ENCODE measurements at places on chromosomes 13 and 19.

DNA sequence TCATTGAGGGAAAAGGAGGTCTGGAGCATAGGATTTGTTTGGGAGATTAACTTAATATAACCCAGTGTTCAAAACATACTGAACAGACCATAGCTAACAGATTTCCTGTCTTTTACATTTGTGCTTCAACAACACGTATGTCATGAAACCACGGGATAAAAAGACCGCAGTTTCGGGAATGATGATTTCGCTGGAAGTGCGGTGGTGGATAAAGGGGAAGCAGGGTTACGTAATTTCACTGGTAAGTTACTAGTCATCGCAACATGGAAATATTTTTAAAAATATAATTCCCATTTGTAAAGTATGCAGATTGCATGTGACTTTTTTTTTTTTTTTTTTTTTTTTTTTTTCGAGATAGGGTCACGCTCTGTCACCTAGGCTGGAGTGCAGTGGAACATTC lies 237.4 kb downstream of the LMO7 start:
- DNase-seq: no peak

DNA sequence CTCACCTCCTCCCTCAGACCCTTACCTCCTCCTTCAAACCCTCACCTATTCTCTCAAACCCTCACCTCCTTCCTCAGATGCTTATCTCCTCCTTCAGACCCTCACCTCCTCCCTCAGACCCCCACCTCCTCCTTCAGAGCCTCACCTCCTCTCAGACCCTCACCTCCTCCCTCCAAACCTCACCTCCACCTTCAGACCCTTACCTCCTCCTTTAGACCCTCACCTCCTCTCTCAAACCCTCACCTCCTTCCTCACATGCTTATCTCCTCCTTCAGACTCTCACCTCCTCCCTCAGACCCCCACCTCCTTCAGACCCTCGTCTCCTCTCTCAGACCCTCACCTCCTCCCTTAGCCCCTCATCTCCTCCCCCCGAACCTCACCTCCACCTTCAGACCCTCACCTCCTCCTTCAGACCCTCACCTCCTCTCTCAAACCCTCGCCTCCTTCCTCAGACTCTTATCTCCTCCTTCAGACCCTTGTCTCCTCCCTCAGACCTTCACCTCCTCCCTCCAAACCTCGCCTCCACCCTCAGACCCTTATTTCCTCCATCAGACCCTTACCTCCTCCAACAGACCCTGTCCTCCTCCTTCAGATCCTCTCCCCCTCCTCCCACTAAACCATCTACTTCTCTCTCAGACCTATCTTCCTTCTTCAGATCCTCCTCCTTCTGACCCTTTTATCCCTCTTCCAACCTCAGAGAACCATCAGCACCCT lies 2.5 kb upstream of the BCL3 start:
- no peak for DNase-seq

DNA sequence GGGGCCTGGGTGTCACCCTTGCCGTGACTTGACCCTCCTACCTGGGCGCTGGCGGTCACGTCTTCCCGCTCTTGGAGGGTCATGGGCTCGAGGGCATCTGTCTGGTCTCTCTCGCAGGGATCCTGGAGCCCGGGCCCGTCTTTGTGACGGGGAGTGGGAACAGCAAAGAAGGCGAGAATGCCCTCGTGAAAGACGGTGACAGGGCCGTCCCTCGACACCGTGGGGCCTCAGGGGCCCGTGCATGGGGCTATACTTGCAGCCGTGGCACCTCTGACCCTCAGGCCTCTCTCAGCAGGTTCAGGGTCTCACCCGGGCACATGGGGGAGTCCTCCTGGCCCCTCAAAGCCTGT lies 20.9 kb upstream of the MATK start:
- DNase-seq: no peak

DNA sequence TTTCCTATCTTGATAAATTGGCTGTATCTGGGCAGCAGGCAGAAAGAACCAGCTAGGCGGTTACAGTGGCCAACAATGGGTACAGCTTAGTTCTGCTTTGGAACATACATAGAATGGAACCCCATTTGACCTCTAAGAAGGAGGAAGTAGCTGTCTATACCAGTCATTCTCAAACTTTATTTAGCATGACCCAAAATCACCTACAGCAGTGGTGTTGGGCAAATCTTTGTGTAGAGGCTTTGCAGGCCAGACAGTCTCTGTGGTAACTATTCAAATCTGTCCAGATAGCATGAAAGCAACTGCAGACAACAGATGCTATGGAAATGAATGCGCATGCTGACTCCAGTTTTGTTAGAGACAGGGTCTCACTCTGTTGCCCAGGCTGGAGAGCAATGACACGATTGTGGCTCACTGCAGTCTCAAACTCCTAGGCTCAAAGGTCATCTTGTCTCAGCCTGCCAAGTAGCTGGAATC lies 12.0 kb upstream of the KCNC3 start:
- DNase-seq: no peak

DNA sequence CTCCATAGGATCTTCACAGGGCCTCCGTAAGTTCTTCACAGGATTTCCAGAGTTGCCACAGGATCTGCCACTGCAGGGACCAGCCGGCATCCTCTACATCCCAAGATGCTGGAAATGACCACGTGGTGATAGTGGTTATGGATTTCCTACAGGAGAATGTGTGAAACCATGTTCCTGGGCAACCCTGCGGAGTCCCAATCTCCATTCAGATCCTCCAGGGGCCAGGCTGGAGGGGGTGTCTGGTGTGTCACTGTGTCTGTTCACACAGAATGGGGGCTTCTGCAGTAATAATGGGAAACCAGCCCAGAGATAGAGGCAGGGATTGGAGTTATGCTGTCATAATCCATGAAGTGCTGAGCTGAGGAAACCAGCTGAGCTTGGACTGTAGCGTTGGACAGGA lies 8.6 kb downstream of the LILRA6 start:
- no peak for DNase-seq

DNA sequence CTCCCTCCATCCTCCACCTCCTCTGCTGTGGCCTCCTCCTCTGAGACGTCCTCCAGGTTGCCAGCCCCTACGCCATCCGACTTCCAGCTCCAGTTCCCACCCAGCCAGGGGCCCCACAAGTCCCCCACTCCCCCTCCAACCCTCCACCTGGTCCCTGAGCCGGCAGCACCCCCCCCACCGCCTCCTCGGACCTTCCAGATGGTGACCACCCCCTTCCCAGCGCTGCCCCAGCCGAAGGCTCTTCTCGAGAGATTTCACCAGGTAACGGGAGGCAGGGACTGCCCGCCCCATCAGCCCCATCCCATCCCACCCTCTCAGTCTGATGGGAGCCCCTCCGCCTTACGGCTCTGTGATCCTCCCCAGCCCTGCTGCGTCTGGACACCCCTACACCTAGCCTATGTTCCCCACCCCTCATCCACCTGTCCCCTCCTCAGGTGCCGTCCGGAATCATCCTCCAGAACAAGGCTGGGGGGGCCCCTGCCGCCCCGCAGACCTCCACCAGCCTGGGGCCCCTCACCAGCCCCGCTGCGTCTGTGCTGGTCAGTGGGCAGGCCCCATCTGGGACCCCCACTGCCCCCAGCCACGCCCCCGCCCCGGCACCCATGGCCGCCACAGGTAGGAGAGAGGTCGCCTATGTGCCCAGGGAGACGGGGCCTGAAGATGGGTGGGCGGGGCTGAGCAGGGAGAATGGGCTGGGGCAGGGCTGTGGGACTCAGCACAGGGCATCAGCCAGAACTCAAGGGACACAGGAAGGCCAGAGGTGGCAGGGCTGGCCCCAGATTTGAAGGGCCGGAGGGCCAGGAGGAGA lies 18.6 kb upstream of the EHD2 start:
- no peak for DNase-seq

DNA sequence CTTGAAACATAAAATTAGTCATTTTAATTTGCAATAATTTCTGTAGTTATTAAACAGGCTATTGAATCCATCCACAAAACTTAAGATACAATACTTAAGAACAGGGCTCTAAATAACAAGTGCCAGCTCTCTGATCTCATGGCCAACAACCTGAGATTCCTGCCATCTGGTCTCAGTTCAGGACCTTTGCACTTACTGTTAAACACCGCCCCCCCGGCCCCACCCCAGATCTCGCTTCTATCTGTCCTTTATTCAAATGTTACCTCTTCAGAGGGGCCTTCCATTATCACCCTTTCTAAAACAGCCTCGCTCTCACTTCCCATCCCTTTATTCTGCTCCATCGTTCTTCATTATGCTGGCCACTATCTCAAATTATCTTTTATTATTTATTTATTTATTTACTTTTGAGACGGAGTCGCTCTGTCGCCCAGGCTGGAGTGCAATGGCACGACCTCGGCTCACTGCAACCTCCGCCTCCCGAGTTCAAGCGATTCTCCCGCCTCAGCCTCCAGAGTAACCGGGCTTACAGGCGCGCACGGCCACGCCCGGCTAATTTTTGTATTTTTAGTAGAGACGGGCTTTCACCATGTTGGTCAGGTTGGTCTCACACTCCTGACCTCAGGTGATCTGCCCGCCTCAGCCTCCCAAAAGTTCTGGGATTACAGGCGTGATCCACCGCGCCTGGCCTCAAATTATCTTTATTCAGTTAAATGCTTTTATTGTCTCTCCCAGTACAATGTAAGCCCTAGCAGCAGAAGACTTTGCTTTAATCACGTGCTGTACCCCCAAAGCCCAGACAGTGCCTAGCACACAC lies 838 bp upstream of the SNRNP70 start:
- DNase-seq: no peak

- no peak for DNase-seq
Observed at GRCh38 chr19:49849433-49850220, 1.3 kb upstream of the PTOV1 start.

GRCh38 chr19:50859849-50860248 lies 5.1 kb downstream of the KLK3 start:
- DNase-seq: no peak

DNA sequence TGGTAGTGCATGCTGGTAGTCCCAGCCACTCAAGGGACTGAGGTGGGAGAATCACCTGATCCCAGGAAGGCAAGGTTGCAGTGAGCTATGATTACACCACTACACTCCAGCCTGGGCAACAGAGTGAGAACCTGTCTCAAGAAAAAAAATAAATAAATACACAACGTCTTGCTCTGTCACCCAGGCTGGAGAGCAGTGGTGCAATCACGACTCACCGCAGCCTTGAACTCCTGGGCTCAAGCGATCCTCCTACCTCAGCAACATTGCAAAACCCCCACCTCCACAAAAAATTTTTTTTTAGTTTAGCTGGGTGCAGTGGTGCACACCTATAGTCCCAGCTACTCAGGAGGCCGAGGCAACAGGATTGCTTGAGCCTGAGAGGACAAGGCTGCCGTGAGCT lies 8.8 kb downstream of the TPM4 start:
- DNase-seq: no peak

GRCh38 chr13:108056278-108056677 lies 159.1 kb downstream of the LIG4 start:
- DNase-seq: no peak

GRCh38 chr19:39131255-39131755 lies 5.7 kb downstream of the PAK4 start:
- no peak for DNase-seq

DNA sequence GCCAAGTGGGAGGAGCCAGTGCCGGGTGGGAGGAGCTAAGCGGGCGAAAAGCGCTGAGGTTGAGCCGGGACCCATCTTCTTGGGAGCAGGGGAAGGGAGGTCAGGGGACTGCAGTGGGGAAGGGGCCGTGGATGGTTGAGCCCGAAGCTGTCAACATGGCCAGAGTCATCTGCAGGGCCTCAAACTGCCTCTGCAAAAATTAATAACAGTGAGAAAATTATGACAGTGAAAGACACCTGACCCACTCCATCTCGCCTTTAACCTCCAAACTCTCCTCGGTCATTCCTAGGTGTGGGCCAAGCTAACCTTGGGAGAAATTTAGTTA lies 30.1 kb downstream of the ZNF557 start:
- DNase-seq: no peak

GRCh38 chr13:77389625-77390000 lies 62.7 kb upstream of the MYCBP2 start:
- DNase-seq: no peak

- DNase-seq: no peak
Observed at GRCh38 chr13:25291691-25292090, 4.4 kb upstream of the MTMR6 start.

DNA sequence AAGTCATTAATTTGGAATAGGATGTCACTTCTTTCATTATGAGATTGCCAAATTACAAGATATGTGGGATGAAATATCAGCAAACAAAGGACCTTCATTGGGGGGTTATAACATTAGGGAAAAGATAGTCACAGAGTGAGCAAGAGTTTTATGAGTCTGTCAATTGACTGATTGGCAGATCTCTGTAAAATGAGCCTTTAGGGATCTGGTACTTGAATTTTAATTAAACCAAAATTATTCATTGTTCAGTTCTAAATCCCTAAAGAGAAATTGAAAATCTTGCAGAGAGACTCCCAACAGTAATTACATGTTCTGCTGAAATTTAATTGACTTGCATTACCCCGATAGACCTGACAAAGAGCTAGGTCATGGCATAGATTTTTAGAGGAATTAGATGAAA lies 768.1 kb upstream of the SPRY2 start:
- DNase-seq: no peak

DNA sequence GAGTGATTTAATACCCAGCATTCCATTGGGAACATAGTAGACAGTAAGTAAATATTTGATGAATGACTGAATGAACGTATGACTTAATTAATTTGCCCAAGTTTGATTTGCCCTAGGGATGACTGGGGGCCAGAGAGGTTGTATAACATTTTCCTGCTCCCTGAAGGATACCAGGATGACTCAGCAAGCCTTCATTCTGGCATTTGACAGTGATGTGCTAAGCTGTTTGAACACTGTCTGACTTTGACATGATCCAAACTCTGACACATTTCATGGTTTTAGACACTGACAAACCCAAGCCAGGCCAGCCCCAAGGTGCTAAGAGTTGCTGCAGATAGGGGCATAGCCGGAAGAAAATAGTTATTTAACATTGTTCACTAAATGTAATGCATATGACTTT lies 53.4 kb upstream of the KLF12 start:
- DNase-seq: no peak

- no peak for DNase-seq
Observed at GRCh38 chr19:46931202-46931601, 70.4 kb downstream of the ARHGAP35 start.

- DNase-seq: no peak
Observed at GRCh38 chr19:36973844-36974195, 57.7 kb downstream of the ZNF568 start.

DNA sequence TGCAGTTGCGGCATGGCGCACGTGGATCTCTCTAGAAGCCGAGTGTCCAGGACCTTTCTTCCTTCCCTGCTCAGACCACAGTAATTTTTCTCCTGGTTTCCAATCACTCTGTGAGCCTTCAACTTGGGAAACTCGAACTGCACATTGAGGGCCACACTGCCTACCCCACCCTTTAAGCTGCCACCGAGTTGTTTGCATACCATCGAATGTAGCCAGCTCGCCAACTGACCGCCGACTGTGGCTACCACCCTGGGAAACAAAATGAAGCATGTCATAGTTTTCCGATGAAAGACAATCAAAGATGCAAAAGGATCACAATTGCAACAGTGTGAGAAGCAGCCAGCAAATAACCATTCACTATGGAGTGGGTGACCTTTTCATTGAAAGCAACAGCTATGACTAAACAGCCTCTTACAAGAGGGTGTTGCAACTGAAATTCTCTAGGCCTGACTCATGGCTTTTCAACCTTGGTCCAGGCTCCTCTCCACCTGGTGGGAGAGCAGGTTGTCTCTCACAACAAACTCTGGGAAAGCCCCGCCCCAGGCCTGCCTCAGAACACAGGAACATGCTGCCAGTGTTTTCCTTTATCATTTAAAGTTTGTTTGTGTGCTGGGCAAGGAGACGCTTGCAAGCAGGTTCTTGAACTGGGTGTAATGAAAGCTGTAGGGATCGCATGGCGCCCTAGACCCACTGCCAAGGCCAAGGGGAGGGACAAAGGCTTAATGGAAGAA lies 141.7 kb upstream of the SERP2 start:
- DNase-seq: no peak

GRCh38 chr13:30305456-30305970 lies 1.8 kb downstream of the KATNAL1 start:
- no peak for DNase-seq

Measured in activated T-helper 1 cell treated with anti-CD3 and anti-CD28 coated beads, Interleukin-2, amount 50 U/mL, for 16 hours (primary cell).